ENCODE measurements at places on chromosomes 11 and 22.

- no peak for ATAC-seq
Observed at GRCh38 chr11:26219183-26220117, 112.5 kb upstream of the ANO3 start.

DNA sequence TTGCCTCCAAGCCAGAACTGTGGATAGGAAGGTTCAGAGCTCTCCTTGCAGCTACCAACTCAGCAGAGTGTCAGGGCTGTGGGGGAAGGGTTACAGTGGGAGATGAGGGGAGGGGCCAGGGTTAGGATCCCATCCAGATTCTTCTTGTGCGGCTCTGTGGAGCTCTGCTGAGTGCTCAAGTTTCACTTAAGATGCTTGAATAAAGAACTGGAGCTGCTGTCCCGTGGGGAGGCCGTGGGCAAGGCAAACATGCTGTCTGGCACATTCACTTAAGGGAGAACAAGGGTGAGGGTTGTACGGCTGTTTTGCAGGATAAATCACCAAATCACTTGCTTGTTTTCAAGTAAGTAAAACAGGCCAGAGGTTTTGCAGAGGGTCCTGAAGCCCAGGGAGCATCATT is 197.1 kb downstream of the FAM76B start:
- no peak for ATAC-seq

DNA sequence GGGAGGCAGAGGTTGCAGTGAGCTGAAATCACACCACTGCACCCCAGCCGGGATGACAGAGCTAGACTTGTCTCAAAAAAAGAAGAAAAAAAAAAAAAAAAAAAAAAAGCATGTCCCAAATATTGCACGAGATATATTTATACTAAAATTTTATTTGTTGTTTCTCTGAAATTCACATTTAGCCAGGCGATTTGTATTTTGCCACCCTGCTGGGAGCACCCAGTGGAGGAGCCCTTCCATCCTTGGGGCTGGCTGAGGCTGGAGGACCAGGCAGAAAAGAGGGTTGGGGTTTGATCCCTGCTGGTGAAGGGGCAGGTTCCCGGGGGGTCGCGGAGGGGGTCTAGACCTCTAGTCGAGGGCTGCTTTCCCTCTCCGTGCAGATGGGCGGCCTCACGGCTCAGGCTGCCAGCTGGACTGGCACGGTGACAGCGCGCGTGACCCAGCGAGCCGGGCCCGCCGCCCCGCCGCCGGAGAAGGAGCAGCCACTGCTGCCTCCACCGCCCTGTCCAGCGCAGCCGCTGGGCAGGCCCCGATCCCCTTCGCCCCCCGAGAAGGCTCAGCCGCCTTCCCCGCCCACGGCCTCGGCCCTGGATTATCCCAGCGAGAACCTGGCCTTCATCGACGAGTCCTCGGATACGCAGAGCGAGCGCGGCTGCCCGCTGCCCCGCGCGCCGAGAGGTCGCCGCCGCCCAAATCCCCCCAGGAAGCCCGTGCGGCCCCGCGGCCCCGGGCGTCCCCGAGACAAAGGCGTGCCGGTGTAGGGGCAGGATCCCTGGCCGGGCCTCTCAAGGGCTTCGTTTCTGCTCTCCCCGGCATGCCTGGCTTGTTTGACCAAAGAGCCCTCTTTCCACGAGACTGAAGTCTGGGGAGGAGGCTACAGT is 952 bp upstream of the CATSPERZ start:
- ATAC-seq: peak; percentile 68

DNA sequence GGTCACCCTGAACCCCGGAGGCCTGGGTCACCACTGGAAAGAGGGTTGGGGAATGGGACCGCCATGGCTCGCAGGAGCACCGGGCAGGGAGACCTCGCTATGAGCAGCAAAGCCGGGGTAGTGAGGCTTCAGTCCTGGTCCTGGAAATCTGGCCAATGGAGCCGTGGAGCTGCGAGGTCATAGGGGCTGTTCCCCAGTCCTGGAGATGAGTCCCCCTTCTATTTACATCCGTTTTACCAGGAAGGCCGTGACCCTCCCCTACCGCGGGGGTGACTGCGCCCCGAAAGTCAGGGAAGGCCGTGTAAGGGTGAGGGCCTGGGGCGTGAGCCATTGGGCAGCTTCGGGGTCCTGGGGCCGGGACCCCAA is 449 bp downstream of the PIDD1 start:
- no peak for ATAC-seq

GRCh38 chr22:32492111-32492510 is 17.5 kb downstream of the FBXO7 start:
- no peak for ATAC-seq

DNA sequence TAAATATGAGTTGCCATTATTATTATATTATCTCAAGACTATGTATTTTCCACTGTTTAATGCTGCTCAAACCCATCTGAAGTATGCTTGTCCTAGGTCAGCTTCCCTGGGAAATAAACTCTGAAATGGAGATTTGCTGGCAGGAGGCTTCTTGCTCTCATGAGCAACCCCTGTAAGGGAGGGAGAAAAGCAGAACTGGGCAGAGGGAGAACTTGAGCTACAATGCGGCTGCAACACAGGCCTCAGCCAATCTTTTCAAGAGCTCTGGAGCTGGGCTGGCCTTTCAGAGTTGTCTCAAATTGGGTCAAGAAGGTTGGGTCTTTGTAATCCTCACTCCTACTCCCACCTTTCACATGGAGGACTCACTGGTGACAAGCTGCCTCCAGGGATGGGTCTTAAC is 412.6 kb downstream of the TENM4 start:
- no peak for ATAC-seq

GRCh38 chr11:91825777-91826176 is 398.8 kb upstream of the FAT3 start:
- ATAC-seq: no peak

Data from gastroesophageal sphincter (tissue), 4 donors.